ENCODE measurements at places on chromosomes 5 and 9.

- DNase-seq: no peak
These were observed 68.5 kb downstream of the DROSHA start for GRCh38 chr5:31463351-31463750.

DNA sequence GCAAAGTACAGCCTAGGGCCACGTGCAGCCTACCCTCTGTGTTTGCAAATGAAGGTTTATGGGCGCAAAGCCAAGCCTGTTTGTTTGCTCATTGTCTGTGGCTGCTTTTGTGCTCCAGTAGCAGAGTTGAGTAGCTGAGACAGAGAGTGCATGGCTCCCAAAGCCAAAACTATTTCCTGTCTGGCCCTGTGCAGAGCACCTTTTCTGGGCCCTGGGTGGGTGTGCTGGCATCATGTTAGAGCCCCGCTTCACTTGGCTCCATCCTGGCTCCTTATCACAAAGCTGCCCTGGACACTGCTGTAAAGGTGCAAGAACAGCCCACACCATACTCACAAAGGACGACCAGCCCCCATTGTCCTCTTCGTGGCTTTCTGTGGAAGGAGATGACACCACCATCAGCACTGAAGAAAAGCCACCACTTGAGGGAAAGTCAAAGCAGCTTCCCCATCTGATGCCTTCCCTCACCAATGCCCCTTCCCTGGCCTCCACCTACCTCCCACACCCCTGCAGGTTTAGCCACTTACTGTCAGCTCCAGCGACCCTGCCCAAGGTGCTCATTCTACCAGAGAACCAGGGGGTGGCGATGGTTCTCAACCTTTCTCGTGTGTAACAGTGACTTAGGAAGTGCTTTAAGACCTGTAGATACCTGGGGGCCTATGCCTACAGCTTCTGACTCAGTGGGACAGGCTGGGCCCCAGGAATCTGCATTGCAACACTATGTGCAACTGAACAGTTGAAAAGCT lies 23.4 kb downstream of the LCP2 start:
- DNase-seq: no peak

DNA sequence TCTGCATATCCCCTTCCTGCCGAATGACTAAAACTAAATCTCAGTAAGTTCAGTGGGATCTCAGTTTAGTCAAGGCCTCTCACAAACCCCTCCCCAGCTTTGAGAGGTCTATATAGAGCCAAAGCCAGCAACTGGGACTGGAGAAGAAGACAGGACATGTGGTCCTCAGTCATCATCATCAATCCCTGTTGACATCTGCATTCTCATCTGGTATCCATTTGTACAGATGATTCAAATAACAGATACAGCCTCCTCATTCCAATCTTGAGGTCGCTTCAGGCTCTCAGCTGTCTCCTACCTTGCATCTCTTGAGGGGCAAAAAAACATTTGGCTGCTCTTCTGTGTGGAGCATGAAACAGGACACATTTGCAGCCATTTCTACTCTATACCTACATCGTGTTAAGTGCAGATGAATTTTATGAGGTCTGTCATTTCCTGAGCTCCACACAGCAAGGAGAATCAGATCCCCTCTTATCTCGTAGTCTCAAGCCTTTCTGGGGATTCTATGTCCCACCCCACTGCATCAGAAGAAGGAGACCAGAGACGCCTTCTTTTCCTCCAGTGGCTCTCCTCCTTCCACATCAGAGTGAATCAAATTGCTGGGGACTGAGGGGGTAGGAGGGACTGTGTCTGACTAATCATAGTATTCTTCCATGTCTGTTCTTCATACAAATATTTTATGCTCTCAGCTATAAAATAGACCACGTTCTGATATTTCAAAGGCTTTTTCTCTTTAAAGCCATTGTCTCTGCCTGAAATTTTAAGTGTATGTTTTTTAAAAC lies 4.7 kb upstream of the RECK start:
- no peak for DNase-seq

- DNase-seq: no peak
These were observed 970.2 kb upstream of the COX7C start for GRCh38 chr5:85647349-85648127.

DNA sequence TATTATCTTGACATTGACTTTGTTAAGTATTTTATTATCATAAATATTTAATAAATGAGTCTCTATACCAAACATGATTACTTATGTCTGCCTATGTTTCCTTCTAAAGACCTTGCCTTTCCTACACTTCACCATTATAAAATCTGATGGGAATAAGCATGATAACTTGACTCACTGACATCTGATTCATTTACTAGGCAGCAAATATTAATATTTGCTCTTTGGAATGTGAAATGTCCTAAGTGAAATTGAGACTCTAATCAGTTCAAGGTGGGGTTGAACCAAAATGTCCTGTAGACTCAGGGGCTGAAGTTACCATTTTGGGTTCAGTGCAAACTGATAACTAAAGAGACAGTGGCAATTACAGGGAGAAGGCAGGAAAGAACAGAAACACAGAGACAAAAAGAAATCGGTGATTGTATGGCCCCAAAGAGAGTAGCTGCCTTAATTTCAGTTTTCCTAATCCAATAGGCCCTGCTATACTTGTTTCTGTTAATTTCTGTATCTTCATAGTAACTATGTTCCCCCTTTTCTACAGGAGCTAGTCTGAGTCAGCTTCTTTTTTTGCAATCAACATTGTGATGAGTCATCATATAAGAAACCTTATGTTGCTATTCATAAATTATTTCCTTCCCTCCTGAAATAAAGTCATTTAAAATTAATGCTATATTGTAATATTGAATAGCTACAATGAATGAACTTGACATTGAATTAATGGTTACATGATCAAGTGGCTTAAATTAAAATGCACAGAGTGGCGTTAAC lies 296.8 kb downstream of the PDE4D start:
- no peak for DNase-seq

GRCh38 chr9:1653282-1653681 lies 361.9 kb upstream of the SMARCA2 start:
- DNase-seq: no peak

All from NCI-H2171 treated with DMSO at 0.1 percent for 48 hours (cell line).